ENCODE measurements at places on chromosomes 4 and X. TPM values are rescaled to one million over a fixed set of nuclear protein-coding genes. Genes with fewer than 3 reads are reported as not detected.

- DNase-seq: no peak
Measured at GRCh38 chr4:40193016-40193571, 3.7 kb upstream of the RHOH start.

DNA sequence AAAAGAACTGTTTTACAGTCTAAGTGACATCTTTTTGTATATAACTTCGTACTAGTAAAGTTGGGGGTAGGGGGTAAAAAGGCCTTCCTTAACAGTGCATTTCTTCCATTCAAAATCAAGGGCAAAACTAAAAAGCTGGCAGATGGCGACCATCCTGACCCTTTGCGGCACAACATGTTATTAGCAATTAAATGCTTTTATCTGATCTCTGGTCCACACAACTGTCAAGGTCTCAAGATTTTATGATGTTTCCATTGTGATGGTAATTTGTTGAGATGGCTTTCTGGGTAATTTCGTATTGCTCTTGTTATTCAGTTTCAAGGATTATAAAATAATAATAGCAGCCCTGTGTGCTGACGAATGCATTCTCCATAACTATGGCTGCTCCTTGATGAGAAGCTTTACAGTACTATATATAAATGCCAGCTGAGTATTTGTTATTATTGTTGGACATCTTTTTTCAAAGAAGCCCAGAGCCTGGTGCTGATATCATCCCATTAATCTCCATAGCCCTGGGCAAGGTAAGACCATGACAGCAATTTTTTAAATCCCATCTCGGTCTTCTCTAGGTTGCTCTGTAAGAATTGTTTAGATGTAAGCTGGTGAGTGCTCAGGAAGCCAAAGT is 89.5 kb downstream of the CBR4 start:
- DNase-seq: no peak

- DNase-seq: no peak
Measured at GRCh38 chr4:183492791-183493222, 12.1 kb upstream of the ING2 start.

DNA sequence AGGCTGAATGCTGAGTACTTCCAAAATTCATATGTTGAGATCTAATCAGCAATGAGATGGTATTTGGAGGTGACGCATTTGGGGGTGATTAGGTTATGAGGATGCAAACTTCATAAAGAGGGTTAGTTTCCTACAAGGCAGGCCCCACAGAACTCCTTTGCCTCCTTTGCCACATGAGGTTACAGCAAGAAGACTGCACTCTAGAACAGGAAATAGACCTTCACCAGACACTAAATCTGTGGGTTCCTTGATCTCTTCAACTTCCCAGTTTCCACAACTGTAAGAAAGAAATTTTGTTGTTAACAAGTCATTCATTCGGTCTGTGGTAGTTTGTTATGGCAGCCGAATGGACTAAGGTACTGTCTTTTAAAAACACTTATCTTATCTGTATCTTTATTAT is 681.9 kb upstream of the HS3ST1 start:
- no peak for DNase-seq

- DNase-seq: no peak
Measured at GRCh38 chr4:62260254-62260653, 1060.1 kb downstream of the ADGRL3 start.

DNA sequence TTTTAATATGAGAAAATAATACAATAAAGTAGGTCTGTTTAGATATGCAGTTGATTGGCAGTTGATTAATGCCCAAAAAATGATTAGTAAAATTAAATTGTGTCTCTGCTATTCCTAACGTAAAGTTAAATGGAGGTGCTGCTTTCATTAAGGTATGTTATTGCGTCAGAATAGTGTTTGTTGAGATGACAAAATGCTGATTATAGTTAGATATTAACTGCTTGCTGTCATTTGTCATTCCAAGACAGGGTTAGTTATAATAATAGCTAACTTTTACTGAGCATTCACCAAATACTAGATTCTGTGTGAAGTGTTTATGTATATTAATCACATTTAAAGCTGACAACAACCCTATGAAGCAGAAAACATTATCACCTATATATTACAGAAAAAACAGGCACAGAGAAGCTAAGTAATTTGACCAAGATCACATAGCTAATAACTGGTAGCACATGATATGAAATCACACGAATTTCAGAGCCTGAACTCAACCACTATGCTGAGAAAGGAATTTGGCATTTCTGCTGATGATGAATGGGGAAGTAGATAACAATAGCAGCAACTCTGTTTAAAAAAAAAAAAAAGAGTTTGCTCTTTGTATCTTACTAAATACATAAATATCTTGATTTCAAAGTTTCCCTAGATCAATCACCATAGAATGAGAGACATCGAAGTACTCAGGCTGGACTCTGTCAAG is 59.7 kb upstream of the WDR44 start:
- no peak for DNase-seq

DRD5 gene
- not detected for total RNA-seq
